ENCODE measurements at places on chromosomes 4 and X.

- DNase-seq: no peak
Observed at GRCh38 chr4:145697332-145697731, 17.4 kb downstream of the C4orf51 start.

GRCh38 chr4:163164591-163164990 lies 2.1 kb downstream of the NAF1 start:
- DNase-seq: no peak

DNA sequence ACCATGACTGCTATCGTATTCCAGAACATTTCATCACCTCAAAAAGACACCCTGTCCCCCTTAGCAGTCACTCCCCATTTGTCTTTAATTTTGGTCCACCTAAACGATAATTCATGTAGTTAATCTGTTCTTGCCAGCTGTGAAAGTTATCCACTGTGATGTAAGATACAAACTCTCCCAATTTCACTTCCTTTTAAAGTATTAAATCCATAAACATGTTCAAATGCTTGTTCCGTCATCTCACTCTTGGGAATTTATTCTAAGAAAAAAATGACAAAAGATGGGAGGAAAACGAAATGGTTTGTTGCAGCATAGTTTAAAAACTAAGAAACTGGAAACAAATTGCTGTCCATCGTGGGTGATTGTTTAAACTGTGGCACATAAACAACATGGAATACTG lies 53.7 kb upstream of the IRF2 start:
- DNase-seq: no peak

GRCh38 chrX:101164766-101165590 lies 54.6 kb upstream of the DRP2 start:
- no peak for DNase-seq

DNA sequence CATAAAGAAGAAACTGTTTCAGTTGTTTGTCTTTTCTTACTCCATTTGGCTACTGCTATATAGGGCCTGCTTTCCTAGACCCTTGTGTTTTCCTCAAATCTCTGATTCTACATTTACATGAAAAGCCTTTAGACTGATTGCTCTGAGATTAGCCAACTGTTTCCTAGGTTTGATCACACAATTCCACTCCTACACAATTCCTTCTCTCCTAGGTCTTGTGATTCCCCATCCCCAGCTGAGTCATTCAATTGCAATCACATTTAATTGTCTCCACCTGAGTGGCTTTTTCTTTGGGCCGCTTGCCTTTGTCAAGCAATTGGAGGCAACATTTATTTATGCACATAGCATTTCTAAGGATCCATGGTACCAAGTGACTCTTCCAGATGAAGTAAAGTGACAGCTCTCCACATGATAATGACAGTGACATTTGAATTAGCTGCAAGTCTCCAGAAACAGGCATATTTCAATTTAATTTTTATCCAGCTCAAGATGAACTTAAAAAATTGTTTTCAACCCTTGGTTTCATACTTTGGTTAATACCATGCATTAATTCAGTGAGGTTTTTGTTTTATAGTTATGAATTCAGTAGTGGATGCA lies 35.8 kb downstream of the ATXN3L start:
- no peak for DNase-seq

DNA sequence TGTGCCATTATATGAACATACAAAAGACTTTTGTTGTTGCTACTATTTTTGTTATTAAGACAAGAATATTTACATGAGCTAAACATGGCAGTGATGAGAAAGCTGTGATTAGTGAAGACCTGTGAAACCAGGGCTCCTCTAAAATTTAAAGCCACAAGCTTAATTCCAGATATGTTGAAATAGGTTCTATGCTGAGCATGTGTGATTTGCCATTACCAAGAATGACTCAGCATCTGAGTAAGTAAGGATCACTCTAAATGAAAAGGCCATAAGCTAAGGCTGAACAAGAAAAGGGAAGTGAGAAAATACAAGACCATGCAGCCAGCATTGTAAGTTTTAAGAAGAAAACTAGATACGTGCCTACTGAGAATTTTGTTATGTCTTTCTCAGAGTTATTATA lies 75.9 kb upstream of the CAMK2D start:
- DNase-seq: no peak

- no peak for DNase-seq
Observed at GRCh38 chr4:172962564-172963353, 205.9 kb upstream of the GALNT7 start.

DNA sequence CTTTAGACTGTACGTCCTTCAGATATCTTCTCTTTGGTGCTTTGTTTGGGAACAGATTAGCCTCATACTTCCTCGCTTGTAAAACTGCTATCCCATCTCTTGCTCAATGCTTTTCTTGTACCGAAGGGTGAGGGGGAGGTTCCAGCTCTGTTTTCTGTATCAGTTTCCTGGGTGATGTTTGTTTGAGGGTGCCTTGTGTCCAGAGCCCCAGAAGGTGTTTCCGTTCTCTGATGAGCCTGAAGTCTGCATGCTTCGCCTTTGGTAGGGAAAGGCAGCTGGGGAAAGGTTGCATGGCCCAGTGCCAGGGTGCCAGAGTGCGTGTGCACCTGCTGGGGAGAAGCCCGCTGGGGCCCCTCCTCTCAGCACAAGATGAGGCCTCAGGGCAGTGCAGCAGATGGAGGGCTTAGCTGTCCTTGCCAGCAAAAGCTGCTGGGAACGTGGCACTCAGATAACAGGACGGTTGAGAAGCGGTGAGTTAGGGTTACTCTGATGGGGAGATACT lies 73.7 kb downstream of the TBL1X start:
- no peak for DNase-seq

GRCh38 chrX:86148024-86148511 lies at the start of gene DACH2:
Gene DACH2, plus strand, starts transcription at chrX:86148451.
- DNase-seq: peak; percentile 54

DNA sequence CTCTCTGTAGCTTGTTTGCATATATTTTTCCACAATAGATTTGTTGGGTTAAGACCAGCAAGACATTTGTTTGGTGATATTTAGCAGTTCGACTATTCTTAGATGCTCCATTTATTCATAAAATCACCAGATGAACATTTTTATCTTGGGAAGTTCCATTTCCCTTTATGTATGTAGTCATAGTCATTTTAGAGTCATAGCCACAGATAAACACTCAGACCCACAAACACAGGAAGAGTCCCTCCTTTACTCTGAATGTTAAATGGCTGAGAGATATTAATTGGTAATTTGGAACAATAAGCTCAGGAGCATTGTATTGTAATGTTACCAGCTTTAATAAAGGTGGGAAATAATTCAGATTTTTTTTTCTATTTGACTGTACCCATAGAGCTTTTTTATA lies 1608.7 kb downstream of the STIM2 start:
- DNase-seq: no peak

- DNase-seq: no peak
Observed at GRCh38 chr4:72977936-72978485, 91.5 kb downstream of the COX18 start.

- DNase-seq: peak; percentile 55
Observed at GRCh38 chr4:100895556-100896197, 377.9 kb upstream of the EMCN start.

DNA sequence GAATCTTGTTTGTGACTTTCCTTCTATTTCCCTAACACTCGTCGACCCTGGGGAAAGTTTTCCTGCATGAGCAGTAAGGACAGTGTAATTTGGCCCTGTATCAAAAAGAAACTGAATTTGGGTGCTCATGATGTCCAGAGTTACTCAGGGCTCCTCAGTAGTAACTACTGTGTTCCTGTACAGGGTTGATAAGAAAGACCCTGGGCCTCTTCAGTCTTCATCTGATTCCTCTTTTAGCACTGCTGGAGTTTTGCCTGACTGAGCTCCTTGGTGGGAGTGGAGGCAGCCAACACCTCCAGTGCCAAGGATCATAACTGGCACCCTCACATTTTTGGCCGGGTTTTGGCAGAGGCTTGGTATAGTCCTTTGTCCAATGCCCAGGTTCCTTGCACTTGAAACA lies 7.1 kb upstream of the AREG start:
- no peak for DNase-seq

GRCh38 chr4:86928400-86929255 lies 6.2 kb upstream of the AFF1 start:
- no peak for DNase-seq

DNA sequence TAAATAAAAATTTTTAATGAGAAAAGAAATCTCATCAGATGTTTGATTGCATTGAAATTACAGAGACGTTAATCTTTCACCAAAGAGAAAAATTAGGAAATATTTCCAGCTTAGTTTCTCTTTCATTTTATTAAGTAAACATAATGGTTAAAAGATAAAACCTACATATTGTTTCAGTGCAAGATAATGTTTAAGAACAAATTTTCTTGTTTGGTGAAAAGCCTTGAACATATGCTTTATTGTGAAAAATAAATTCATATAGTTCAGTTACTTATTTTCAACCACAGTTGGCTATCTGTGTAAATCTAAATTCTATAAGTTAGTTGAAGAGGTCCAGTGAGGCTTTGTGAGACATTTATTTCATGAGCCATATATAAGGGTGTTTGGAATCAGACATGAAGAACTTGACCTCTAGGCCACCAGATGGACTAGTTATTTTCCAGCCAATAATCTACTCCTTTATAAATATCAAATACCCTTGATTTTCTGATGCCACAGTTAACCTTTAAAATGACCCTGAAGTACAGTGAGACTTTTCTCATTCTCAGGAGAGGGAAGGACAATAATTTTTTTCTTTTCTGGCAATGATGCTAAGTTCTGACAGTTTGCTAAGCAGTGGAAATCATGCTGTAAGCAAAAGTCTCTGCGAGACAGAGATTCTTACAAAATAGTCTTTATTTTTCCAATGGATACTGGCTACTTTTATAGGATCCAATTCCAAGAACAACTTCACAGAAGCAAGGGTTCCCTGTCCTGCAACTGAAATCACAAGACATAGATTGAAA lies 2.5 kb downstream of the ARSJ start:
- DNase-seq: no peak

- no peak for DNase-seq
Observed at GRCh38 chrX:107683124-107683895, 55.0 kb downstream of the PRPS1 start.

GRCh38 chrX:21735038-21735767 lies 22.7 kb downstream of the SMPX start:
- no peak for DNase-seq

- DNase-seq: peak; percentile 49
Observed at GRCh38 chrX:78199851-78200250, 60.4 kb upstream of the TAF9B start.

DNA sequence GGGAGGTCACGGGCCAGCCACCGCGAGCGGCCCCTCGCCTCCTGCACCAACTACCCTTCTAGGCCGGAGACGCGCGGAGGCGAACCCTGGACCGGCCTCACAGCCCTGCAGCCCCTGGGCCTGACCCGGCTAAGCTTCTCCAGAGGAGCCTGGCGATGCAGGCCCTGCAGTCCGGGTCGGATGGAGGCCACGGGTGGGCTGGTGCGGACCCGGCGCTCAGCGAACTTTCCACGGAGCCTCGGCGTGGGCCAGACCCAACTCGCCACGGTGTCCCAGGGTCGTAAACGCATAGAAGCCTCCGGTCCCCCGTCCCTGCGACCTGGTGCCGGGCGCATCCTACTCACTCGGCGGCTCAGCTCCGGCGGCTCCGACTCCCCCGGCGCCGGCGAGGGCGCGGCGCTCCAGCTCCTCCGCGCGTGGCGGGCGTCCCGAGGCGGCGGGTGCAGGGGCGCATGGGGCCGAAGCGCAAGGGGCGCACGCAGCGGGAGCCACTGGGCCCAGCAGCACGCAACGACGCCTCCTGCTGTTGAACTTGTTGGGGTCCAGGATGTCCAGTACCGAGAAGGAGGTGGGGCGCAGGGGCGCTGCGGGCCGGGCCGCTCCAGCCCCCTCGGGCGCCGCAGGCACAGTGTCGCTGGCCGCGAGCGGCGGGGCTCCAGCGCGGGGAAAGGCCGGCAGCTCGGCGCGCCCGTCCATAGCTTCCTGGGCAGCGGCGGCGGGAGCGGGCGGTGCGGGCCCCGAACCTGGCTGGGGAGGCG lies 427 bp downstream of the NKX1-1 start:
- DNase-seq: no peak

DNA sequence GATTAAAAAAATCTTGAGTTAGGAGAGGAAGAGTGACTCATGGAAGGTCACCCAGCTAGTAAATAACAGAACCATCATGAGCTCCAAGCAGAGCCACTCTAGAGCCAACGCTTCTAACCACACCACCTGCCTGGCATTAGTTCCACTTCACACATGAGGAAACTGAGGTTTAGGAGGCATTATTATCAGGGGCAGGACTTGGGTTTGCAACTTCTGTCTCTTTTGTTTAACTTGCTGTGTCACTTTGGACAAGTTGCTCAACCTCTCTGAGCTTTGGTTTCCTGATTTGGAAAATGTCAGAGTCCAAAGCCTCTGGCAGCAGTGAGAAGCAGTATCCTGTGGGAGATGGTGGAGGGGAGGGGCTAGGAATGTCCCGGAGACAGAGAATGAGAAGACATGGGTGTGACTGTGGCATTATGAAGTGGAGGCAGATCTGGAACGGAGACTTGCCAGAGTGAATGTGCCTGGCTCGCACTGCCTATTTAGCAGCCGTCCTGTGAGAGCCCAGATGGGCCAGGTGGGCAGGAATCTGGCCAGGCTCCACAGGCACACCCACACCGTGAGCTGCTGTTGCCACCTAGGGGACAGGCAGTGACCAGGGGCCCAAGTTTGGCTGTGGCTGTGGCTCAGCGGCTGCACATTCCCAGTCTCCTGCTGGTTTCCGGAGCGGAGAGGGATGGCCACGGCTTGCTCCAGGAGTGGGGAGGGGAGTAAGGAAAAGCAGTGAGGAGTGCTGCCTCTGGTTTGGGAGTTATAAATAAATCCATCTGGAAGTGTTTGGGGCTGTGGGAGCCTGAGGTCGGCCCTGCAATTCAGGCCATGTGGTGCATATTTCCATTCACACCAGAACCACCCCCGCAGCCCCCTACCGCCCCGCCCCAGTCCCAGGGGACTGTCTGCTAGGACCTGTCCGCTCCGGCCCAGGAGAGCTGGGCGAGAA lies 93.4 kb downstream of the NHSL2 start:
- no peak for DNase-seq

GRCh38 chr4:128525992-128526630 lies 238.5 kb upstream of the PGRMC2 start:
- DNase-seq: no peak

GRCh38 chrX:101377547-101377946 lies 8.4 kb downstream of the BTK start:
- no peak for DNase-seq

- no peak for DNase-seq
Observed at GRCh38 chr4:151921811-151922210, 161.0 kb upstream of the GATB start.

DNA sequence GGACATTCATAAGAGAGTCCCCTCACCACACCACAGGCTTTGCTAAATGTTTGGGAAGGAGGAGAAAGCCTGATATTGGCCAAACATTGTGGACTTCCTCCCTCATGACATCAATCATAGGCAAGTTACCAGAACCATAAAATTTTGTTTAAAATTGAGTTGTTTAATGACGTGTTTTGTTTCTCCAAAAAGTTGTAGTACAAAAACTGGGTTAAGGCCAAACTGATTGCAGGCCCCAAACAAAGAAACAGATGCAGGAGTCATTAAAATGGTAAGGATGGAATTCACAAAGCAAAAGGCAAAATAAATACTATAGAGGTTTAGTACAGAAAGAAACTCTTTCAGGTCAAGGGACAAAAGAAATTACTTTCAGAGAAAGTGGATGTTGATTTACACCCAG lies 3.9 kb upstream of the ODAM start:
- no peak for DNase-seq
